ENCODE measurements at places on chromosomes 4 and X.

DNA sequence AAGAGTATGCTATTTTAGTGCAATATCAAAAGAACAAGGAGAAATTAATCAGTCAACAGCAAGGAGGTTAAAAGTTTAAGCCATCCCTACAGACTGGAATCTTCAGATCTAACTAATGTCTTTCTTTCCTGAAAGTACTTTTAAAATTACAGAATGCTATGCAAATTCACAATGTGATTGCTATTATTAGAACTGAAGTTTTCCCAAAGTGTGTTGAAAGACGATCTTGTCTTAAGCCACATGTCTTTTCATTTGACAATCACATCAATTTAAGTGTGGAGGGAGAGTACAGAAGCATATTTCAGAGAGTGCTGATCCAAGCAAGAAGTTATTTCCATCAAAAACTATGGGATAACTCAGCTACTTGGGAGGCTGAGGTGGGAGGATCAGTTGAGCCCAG, 64.7 kb upstream of the TNIP3 start:
- DNase-seq = no peak

DNA sequence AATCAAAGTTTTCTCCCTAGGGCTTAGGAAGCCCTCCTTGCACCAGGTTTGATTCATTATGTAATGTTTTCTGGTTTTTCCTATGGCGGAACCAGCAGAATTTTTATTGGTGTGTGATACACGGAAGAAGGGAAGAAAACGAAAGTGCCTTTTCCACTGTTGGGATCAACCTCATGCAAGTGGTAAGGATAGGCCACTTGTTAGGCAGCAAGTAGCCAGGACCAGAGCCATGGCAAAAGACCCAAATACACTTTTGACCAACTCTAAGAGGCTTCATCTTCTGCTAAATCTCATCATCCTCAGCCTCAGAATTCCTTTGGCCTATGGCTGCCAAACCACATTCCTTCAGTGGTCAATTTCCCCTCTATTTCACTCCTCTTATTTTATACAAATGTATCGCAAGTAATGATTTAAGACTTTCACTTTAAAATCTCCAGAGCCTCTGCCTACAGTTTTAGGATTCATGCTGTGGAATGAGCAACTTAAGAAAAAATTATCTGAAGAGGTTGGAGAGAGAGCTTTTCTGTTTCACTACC, 21.2 kb downstream of the PPAT start:
- no peak for DNase-seq

DNA sequence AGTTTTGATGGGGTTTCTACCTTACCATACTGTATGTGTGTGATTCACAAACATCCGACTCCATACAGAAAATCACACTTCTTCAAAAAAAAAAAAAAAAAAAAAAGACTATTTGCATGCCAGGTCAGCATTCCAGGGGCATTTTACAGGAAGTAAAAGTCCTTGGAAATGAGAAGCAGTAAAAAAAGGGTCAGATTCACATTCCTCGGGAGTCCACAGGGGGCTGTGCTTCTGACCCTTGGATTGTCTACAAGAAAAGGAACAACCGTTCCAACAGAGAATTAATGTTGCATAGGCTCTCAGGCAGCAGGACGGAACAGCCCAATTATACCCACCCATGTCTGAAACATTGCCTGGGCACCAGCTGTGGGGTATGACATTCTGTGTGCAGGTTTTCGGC, 290.3 kb downstream of the LDB2 start:
- DNase-seq = no peak

DNA sequence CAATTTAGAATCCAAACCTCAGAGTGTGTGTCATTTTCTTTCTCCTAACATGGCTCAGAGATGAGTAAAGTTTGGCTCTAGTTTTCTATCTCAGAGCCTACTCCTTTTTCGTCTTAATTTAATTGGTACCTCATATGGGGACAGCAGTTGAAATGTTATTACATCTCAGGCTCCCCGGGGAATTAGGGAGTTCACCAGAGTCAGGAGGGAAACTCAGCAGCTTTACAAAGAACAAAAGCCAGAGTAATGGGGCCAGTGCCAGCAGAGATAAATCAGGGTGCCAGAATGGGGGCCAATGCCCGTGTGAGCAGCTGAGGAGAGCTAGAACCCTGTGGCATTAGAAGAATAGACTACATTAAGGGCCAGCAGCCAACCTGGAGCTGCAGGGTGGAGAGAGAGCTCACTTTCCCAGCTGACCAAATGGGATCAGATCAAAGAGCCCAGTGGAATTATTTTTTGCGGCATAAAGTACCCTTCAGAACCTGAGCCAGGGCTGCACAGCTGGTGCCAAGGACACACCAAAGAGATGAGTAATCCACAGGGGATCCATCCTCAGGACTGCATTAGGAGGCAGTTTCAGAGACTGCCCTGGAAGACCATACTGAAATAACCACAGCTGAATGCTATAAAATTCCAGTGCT, 207.1 kb upstream of the DKK2 start:
- peak; percentile 19 for DNase-seq

DNA sequence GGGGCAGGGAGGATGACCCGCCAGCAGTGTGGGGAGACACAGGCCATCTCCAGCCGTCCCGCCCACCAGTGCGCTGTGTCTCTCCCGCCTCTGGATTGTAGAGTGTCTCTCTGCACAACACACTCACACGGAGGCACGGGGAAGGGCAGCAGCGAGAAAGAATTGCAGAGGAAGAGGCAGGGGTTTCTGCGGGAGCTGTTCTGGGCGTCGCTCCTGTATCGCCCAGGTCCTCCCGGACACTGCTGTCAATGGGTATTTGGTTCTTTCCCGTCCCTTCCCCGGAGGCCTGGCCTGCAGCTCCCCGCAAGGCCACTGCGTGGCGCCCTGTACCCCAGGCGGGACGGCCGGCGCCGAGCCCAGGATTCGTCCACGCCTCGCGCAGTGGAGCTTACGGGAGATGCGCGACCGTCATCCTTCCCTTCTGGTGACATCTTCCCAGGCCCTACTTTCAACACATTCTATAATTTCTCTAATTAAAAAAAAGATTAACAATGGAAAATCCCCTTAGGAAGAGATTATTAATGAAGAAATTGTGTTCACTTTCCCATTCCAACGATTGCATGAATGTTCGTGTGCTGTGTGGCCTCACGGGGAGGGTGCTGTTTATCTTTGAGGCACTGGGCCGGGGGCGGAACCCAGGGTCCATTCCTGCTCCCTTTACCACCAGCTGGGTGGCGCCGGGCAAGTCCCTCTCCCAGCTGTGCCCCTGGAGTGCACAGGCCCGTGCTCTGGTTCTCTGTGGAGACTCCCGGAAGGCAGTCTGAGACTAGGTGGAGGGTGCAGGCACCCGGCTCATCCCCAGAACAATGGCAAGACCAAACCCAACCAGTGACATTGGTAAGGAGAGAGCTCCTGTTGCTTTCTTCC, 95.7 kb downstream of the CPZ start:
- DNase-seq = no peak

GRCh38 chrX:40140706-40141499, 43.1 kb upstream of the BCOR start:
- DNase-seq = no peak

DNA sequence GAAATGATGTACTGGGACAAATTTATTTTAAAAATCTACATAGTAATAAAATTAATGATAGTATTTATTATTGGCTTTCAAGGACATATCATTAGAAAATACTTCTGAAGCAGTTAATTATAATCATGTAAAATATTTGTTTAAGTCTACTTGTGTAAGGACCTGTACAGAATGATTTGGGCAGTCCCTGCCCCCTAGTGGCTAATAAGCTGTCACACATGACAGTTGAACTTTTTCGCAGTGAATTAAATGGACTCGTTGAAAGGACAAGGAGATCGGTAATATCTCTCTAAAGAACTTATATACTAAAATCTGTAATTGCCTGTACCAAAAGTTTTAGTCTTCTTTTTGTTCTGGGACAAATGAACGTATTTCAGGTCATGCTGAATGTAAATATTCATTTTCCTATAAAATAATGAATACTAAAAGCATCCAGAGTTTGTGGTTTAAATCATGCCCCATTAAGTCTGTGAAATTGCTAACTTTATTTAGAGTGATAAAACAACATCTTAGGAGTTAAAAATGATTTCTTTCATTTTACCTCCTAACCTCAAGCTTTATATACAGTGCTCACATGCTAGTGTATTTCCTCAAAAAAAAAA, 13.6 kb downstream of the EXOC1 start:
- peak; percentile 55 for DNase-seq

DNA sequence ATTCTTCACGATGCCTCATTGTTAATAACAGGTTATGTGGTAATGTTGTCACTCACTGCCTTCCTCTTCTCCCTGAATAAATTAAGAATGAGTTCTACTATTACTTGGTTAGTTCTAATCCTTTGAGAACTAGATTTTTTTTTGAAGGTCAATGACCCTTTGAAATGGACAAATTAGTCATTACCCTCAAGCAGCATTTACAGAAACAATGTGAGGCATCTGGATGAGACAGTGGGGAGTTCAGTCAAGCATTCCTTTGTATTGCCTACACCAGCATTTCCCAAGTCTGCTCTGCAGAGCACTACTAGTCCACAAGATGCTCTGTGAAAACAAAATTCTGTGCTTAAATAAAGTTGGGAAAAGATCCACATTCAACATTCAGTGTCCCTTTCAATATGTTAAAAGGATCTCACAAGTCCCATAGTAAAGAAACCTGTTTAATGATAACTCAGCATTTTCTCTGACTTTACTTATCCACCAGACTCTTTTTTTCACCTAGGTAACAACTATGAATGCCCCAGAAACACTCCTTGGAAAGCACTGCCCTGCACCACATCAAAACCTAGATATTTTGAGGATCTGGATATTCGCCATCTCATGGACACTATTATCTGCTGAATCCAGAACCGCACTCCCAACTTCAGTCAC, 60.6 kb downstream of the CHRDL1 start:
- no peak for DNase-seq

DNA sequence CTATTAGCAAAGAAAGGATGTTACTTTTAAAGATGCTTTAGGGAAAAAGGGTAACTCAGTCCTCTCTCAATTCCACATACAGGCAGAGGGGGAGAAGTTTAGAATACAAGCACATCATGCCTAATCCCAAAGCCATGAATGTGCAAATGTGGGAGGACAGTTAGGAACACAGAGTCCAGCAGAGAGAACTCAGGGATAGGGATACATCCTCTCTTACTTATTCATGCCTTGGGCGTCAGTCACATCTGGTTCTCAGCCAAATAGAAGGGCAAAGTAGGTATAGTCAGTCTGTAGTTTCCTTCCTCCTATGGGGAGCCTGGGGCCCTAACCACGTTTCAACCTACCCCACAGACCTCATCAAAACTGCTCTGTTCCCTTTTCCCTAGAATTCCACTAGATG, 87.8 kb downstream of the GRIA3 start:
- DNase-seq = no peak

DNA sequence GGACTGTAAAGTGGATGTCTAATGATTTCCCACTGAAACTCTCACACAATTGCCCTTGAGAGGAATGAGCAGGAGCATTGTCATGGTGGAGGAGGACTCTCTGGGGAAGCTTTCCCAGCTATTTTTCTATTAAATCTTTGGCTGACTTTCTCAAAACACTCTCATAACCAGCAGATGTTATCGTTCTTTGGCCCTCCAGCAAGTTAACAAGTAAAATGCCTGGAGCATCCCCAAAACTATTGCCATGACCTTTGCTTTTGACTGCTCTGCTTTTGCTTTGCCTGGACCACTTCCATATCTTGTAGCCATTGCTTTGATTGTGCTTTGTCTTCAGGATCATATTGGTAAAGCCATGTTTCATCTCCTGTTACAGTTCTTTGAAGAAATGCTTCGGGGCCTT, 120.2 kb upstream of the PDE5A start:
- no peak for DNase-seq

GRCh38 chrX:104482757-104483156, 83.2 kb upstream of the IL1RAPL2 start:
- DNase-seq = no peak

DNA sequence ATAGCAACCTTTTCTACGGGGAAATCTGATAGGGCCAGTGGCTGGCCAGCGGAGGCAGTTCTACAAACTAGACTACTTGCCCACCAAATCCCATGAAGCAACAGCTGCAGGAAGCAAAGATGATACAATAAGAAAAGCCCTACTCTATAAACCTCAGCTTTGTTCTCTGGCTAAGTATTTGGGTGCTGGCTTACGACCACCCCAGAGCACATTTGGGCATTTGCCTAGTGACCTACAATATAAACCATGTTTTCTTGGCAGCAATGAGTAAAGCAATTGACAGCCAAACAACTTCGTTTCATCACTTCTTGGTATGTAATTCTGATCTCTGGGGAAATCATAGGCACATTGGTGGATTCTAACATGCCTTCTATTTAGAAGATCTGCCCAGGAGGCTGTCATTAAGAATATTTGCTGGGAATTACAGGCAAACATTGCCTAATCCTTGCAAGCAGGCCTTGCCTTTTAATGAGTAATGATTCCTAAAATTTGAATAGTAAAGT, 7.5 kb upstream of the LHFPL1 start:
- DNase-seq = no peak

- DNase-seq = no peak
Observed at GRCh38 chrX:84865113-84865512, 138.6 kb upstream of the APOOL start.

DNA sequence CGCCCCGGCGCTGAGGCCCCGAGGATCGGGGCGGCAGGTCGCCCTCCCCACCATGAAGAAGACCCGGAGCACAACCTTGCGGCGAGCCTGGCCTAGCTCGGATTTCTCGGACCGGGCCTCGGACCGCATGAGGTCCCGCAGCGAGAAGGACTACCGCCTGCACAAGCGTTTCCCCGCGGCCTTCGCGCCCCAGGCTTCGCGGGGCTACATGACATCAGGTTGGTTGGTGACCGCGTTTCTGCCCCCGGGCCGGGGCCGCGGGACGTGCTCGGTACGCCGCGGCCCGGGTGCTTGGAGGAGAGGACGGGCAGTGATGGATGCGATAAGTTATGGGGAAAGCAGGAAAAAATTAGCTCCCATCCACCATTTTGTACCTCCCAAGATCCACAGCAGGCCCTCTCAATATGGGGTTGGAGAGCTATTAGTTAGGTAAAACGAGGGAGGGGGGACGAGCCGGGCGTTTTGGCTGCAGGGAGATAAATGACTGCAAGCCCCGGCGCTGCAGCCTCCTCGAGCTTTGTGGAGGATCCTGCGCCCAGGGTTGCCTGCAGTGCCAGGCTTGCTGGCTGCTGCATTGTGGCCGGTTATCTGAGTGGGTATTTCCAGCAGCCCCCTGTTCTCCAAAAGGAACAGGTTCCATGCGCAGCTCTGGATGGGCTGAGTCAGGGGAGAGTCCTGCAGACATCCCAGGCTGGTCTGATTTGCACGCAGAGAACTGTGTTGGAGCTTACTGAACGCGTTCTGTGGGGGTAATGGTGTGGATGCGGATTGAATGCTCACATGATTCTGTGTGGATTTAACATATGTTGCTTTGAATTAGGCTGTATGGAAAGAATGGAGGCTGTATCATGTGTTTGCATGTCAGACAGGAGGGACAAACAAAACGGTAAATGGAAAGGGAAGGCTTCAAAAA, 1.9 kb downstream of the STOX2 start:
- DNase-seq = peak; percentile 21

- no peak for DNase-seq
Observed at GRCh38 chr4:122542411-122543236, 78.2 kb downstream of the IL21 start.

DNA sequence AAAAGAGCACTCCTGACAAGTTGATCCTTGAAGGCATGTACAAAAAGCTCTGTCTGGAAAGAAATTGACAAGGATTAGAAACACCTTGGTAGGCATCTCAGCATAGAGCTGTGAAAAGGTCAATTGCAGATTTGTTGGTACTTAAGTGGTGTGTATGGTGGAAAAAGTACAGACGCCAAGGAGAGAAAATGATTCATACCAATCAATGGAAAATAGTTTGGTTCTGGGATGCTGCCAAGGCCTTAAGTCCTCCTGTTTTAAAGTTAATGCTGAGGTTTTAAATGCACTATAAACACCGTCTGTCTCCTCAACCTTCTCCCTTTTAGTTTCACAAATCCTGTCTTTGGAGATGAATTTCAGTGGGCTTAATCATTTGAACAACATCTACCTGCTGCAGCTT, 524.1 kb downstream of the IL15 start:
- no peak for DNase-seq
